ENCODE measurements at places on chromosomes 6 and 20.

DNA sequence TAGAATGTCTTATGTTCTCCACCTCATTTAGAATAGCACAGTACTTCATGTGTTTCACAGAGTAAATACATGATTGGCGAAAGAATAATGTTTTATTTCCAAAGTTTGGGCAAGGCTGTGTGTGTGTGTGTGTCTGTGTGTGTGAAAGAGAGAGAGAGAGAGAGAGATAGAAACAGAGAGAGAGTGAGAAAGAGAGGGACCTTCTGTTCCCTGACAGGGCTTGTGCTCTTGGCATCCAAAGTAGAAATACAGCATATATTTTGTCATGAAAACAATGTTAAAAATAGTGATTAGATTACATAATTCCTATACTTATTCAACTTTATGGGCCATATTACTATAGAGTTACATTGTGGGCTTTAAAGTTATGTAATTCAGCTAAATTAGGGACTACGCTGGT, 201.2 kb downstream of the KIF6 start:
- DNase-seq = no peak

DNA sequence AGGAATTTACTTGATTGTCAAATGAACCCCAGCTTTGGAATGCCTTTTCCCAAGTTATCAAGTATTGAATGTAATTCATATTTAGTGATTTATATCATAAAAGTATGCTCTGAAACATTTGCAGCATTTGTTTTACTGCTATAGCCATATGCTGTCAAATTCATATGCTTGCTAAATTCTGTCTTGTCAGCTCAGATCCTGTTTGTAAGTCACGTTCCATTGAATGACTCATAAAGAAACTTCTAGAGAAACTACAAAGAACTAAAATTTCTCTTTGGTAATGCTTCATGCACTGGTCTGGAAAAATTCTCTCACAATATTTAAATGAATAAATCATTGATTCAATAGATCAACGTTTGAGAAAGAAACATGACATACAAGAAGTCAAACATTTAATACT, 445.9 kb downstream of the PHF3 start:
- no peak for DNase-seq

GRCh38 chr6:160733050-160733646, 31.1 kb downstream of the PLG start:
- no peak for DNase-seq

DNA sequence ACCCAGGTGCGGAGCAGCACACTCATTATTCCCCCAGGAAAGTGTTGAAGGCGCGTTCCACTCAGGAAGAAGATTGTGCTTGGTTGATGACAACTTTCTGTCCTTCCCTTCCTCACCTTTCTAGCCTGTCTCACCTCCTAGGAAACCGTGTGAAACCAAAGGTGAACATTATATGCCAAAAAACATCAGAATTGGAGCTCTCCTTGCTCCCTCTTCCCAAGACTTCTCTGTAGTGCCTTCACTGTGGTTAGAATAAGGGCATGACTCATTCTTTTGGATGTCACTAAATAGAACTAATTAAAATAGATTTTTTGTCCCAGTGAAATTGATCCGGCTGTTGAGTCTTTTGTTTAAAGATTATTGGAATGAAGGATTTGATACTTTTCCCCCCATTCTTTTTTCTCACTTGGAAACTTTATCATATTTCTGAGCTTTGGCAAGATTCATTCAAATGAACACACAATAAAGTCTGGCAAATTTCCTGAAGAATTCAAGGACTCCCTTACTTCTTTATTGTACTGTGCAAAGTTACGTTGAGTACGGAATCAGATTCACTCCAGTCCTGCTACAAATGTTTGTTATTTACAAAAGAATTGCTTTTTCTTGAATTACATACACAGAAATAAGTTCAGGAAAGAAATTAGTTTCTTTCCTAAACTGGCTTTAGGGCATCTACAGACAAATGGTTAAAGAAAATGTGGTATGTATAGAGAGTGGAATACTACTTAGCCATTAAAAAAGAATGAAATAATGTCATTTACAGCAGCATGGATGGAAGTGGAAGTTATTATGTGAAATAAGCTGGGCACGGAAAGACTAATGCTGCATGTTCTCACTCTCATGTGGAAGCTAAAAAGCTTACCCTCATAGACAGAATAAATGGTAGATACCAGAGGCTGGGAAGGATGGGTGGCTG, 142.8 kb upstream of the AKAP12 start:
- no peak for DNase-seq

- no peak for DNase-seq
Observed at GRCh38 chr6:164344801-164345291, 930.3 kb downstream of the QKI start.

DNA sequence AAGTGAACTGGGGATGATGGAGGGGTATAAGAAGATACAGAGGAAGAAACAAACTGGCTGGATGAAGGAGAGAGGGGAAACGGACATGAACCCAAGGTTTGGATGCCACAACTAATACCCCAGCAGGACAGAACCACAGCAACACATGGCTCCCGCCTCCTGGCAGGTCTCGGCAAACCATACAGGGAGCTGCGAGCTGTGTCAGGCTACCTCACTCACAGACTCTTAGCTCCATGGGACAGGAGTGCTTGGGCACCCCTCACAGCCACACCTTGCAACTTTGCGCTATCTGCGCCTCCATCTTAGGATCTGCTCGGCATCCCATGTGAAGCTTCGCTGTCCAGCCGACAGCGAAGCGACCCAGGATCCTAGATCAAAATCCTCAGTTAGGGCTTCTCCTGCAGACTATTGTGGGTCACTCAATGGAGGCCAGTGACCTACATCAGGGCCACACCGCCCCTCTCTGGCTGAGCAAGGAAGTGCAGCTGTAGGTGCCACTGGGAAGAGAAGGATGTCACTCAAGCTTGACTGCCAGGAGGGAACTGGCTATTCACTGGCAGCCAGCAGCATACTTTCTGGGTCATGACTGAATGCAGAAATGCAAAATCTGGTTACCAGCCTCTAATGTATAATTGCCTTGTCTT, 174.4 kb upstream of the RIN2 start:
- DNase-seq = no peak

- DNase-seq = no peak
Observed at GRCh38 chr6:90583836-90584481, 2.9 kb downstream of the MAP3K7 start.

GRCh38 chr6:15301179-15302006, 55.5 kb downstream of the JARID2 start:
- DNase-seq = no peak

DNA sequence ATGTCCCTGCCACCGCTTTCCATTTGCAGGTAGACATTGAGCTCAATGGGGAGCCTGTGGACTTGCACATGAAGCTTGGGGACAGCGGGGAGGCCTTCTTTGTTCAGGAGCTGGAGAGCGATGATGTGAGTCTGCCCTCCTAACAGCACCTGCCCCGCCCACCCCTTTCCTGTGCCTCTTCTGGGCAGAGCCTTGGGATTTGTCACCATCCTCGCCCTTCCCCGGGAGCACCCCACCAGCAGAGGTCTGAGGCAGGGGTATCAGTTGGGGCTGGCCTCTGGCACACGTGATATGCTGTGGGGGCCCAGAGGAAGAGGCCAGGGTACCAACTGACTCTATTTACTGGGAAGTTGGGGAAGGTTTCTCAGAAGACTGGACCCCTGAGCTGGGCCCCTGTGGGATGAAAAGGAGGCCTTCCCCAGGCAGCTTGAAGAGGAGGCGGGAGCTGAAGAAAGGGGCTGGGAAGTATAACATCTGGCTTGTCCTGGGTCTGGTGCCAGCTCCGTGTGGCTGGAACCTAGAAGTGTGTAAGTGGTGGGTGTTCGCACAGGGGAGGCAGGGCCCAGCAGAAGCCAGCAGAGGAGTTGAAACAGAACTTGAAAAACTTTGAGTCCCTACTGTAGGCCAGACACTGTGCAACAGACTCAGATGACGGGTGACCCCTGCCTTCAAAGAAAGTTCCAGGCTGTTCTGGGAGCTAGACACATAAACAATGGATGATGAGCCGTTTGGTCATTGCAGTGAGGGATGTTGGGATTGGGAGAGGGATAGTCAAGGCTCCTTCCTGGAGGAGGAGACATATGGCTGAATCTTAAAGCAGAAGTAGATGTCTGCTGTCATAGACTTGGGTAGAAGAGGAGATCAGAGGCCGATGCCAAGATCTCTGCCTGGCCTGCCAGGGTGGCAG, 7.2 kb downstream of the LPIN3 start:
- no peak for DNase-seq

- DNase-seq = no peak
Observed at GRCh38 chr20:4169360-4170190, 154.2 kb upstream of the RNF24 start.

DNA sequence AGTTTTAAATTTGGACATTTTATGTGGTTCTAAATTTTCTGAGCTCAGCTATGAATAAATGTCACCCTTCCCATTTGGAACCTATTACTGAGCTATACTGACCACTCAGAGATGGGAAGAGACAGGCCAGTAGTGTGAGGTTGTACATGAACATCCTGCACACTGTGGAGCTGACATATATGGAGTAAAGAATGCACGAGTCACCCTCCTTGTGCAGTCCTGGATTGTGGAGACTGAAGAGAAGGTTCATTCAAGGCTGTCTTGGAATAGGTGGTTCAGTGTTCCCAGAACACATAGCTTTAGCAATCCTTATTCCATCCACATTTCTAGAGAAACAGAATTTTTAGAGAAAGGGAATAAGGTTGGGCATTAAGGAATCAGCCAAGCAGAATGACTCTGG, 50.3 kb upstream of the OGFRL1 start:
- DNase-seq = no peak

GRCh38 chr6:86825436-86825835, 111.9 kb upstream of the HTR1E start:
- no peak for DNase-seq

Data from glomerular endothelial cell (primary cell).